Stomach (tissue), 19 donors: ENCODE measurements at places on chromosomes 6 and 20. TPM values are rescaled to one million over a fixed set of nuclear protein-coding genes. Genes with fewer than 3 reads are reported as not detected.

RBPJL gene
- total RNA-seq, result not detected

KCNQ5 gene
- total RNA-seq, result 0.45 TPM

DNA sequence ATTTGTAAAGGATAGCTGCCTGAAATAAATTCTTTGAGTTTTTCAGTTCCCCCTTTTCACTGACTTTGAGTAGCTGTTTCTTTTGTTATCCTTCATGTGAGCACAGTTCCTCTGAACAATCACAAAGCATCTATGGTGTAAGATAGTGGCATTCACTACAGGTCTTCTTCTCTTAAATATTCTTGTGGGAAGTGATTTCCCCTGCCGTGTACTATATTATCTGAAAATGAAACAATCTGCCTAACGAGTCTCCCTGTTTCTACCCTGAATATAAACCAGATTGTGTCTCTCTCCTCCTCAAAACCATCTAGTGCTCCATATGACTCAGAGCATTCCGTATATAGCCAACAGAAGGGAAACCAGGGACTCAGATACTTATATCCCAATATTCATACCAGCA lies 380.1 kb upstream of the SOX4 start:
- no peaks in the 10 kb centered on the region for H3K27me3 ChIP-seq
- H3K4me1 ChIP-seq, result no peaks in the 10 kb centered on the region
- no peak for DNase-seq
- no peak overlapping the region for H3K4me3 ChIP-seq
- H3K27ac ChIP-seq, result no peak overlapping the region
- H3K36me3 ChIP-seq, result peaks cover 29% of the 10 kb centered on the region

DNA sequence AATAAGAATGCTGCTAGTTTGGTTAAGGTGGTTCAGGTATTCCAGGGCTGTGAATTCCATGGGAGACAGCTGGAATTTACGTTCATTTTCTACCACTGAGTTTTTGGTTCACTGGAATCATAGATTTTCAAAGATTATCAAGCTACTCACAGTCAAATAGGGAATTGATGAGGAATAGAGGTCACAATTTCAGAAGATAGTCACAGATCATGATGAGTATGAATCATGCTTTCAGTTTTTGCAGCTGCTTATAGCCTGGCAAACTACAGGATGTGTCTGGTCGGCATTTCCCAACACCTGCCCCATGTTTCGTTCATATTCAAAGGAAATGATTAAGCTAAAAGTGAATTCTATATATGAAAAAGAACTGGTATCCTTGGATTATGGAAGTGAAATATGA lies 58.7 kb downstream of the BCKDHB start:
- H3K27me3 ChIP-seq, result no peaks in the 10 kb centered on the region
- no peak for DNase-seq
- no peaks in the 10 kb centered on the region for H3K36me3 ChIP-seq
